Panc1 (cell line): ENCODE measurements at places on chromosomes 5 and 9. TPM values are rescaled to one million over a fixed set of nuclear protein-coding genes. Genes with fewer than 3 reads are reported as not detected.
A peak's percentile ranks its signal among the peaks of the same experiment; 100 is the strongest.

- no peak overlapping the region for H3K27ac ChIP-seq
- no peak overlapping the region for H3K4me3 ChIP-seq
- no peaks in the 10 kb centered on the region for H3K27me3 ChIP-seq
- no peaks in the 10 kb centered on the region for H3K36me3 ChIP-seq
- no peak for DNase-seq
Measured at GRCh38 chr5:138946241-138946623, 71.1 kb upstream of the LRRTM2 start.

GRCh38 chr9:133098871-133099270, 22.2 kb downstream of the RALGDS start:
- DNase-seq, result no peak
- H3K27me3 ChIP-seq, result no peaks in the 10 kb centered on the region
- H3K4me3 ChIP-seq, result no peak overlapping the region
- no peaks in the 10 kb centered on the region for H3K4me1 ChIP-seq
- H3K36me3 ChIP-seq, result no peaks in the 10 kb centered on the region
- H3K27ac ChIP-seq, result no peak overlapping the region

Gene SPINK7
- not detected for total RNA-seq

DNA sequence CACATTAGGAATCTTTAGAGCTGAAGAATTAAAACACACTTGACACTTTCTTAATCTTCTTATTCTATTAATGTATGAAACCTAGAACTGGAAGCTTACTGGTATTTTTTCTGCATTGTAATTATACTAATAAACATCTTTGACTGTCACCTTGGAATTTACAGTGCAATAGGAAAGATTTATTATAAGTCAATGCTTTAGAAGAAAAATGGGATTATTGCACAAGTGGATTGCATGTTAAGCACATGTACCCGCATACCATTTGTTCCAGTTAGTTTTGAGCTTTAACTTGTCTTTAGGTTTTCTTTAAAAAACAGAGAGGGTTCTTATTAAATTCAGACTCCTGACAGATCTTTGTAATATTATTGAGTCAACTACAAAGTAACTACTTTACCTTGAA, 278.5 kb downstream of the CCDC171 start:
- no peak for DNase-seq
- H3K4me3 ChIP-seq, result no peak overlapping the region
- no peak overlapping the region for H3K27ac ChIP-seq
- H3K4me1 ChIP-seq, result no peaks in the 10 kb centered on the region

DNA sequence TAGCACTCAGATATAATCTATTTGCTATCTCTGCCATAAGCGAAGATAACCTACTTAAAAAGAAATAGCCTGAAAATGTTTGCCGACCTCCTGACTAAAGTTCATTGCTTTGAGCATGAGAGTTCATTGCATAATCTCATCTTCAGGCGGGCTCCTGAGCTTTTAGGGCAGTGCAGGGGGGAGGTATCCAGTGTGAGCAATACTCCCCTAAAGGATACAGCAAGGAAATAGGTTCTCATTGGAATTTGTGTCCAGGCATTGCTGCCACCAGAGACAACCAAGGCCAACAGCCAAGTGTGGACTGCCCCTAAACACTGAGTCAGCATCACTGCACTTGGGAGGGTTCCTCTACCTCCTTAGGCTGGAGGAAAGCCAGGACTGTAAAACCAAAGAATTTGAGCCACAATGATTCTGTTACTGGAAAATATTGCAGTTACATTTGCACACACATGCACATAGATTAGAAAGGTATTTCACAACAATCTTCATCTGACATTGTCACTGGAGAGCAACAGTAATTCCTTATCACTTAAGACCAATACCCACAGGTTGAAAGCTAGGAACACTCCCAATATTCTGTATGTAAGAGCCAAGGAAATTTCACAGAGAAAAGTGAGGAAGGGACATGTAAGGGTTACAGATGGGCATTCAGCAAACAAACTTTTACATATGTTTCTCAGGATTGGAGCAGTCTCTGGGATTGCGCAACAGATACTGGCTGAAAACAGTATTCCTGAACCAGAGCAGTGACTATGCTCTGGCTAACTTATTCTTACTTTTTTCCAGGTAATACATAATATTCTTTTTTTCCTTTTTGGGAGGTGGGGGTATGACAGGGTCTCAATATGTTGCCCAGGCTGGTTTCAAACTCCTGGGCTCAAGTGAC, 98.6 kb upstream of the TLE1 start:
- H3K27ac ChIP-seq, result no peak overlapping the region
- H3K36me3 ChIP-seq, result no peaks in the 10 kb centered on the region
- no peak overlapping the region for H3K4me3 ChIP-seq
- no peaks in the 10 kb centered on the region for H3K27me3 ChIP-seq

Gene SELENOP
- 1.6 TPM for total RNA-seq

DNA sequence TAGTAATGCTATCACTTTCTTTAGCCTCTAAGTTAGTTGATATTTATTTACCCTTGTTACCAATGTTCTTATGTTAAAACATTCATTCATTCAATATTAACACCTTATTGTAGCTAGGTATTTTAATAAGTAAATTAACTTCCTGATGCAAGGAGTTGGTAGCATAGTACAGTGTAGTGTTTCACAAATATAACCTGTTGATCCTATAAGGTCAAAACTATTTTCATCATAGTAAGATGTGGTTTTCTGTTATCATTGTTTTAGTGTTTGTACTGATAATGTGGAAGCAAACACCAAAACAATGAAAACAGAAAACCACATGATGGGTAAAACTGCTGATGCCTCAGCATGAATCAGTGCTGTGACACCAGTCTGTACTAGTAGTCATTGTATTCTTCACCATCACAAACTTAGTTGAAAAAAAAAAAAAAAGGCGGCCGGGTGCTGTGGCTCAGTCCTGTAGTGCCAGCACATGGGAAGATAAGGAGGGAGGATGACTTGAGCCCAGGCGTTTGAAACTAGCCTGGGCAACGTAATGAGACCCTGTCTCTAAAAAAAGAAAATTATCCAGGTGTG, 36.5 kb downstream of the ZCCHC7 start:
- no peak overlapping the region for H3K4me3 ChIP-seq

DNA sequence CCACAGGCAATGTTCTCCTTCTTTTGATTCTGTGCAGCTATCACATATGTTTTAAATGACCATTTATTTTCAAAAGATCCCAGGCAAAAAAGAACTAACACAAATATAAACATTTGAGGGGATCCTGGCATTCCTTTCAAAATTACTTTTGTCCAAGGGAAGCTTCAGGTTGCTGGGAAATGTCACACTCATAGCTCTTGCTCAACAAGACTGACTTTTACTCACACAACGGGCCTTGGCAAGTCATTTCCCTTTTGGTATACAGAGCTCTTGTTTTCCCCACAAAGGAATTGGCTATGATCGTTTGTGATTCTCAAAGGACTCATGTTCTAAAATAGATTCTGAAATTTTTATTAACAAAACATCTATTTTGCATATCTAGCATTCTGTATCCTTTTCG, 4.5 kb upstream of the PALM2AKAP2 start:
- DNase-seq, result no peak
- no peak overlapping the region for H3K27ac ChIP-seq
- H3K27me3 ChIP-seq, result peaks cover 7% of the 10 kb centered on the region
- H3K36me3 ChIP-seq, result no peaks in the 10 kb centered on the region
- no peaks in the 10 kb centered on the region for H3K4me1 ChIP-seq
- no peak overlapping the region for H3K4me3 ChIP-seq

DNA sequence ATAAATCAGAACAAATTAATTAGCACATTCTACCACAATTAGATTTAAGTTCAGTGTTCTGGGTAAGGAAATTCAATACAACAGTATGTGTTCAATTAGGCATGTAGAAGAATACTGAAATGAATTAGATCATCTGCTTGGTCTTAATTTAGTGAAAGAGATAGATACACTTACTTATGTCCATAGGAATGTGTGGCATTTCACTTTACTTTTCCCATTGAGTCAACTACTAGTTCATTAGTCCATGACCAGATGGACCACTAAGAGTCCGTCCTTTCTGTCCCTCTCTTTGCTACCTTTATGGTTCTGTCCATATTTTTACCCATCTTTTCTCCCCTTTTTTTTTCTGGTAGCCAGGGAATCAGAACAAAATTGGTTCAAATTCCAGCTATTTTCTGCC, 276.9 kb downstream of the OSTF1 start:
- no peaks in the 10 kb centered on the region for H3K36me3 ChIP-seq
- H3K4me1 ChIP-seq, result no peaks in the 10 kb centered on the region
- H3K27me3 ChIP-seq, result no peaks in the 10 kb centered on the region
- no peak overlapping the region for H3K27ac ChIP-seq
- H3K4me3 ChIP-seq, result no peak overlapping the region

Gene TPPP
- total RNA-seq, result 0.98 TPM

GRCh38 chr5:162466011-162466410, 398.4 kb downstream of the GABRG2 start:
- DNase-seq, result no peak
- no peaks in the 10 kb centered on the region for H3K4me1 ChIP-seq
- no peak overlapping the region for H3K27ac ChIP-seq
- H3K27me3 ChIP-seq, result no peaks in the 10 kb centered on the region
- H3K36me3 ChIP-seq, result no peaks in the 10 kb centered on the region

Gene SPEF2
- 0.87 TPM for total RNA-seq

DNA sequence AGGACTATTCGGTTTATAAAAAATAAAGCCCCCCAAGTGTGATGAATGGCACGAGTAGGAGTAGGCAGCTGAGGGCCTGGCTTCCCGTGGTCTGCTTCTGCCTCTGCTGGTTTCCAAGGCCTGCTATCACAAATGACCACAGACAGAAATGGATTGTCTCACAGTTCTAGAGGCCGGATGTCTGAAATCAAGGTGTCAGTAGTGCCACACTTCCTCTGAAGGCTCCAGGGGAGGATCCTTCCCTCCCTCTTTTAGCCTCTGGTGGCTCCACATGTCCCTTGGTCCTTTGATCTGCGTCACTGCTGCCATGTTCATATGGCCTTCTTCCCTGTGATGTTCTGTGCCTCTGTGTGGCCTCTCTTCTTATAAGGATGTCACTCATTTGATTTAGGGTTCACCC, 15.1 kb downstream of the PRKACG start:
- H3K36me3 ChIP-seq, result no peaks in the 10 kb centered on the region
- DNase-seq, result no peak
- H3K27ac ChIP-seq, result no peak overlapping the region
- no peaks in the 10 kb centered on the region for H3K4me1 ChIP-seq
- H3K27me3 ChIP-seq, result no peaks in the 10 kb centered on the region
- no peak overlapping the region for H3K4me3 ChIP-seq

GRCh38 chr5:523441-524222, 617 bp downstream of the SLC9A3 start:
- H3K27me3 ChIP-seq, result peaks cover 5% of the 10 kb centered on the region
- H3K27ac ChIP-seq, result no peak overlapping the region
- H3K36me3 ChIP-seq, result no peaks in the 10 kb centered on the region
- 0 out of 2 replicates have a peak, but pooled peaks cover 2% of the 10 kb centered on the region for H3K4me1 ChIP-seq

DNA sequence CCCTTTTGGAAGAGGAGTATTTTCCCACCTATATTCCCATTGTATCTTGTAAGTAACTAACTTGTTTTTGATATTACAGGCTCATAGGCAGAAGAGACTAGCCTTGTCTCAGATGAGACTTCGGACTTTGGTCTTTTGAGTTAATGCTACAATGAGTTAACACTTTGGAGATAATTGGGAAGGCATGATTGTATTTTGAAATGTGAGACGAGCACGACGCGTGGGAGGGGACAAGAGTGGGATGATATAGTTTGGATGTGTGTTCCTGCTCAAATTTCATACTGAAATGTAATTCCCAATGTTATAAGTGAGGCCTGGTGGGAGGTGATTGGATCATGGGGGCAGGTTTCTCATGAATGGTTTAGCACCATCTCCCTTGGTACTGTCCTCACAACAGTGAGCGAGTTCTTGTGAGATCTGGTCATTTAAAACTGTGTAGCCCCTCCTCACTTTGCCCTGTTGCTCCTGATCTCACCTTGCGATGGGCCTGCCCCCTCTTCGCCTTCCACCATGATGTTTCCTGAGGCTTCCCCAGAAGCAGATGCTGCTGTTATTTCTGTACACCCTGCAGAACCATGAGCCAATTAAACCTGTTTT, 721.5 kb upstream of the CTNND2 start:
- H3K4me3 ChIP-seq, result no peak overlapping the region
- H3K27me3 ChIP-seq, result no peaks in the 10 kb centered on the region
- no peak overlapping the region for H3K27ac ChIP-seq
- H3K36me3 ChIP-seq, result no peaks in the 10 kb centered on the region; the same call in 1 of the 2 replicates
- no peak for DNase-seq

GRCh38 chr5:135565725-135566421, 12.9 kb downstream of the CXCL14 start:
- DNase-seq, result peak; percentile 43
- no peak overlapping the region for H3K4me3 ChIP-seq
- H3K27me3 ChIP-seq, result peaks cover 4% of the 10 kb centered on the region; the same call in 1 of the 2 replicates
- no peak overlapping the region for H3K27ac ChIP-seq
- no peaks in the 10 kb centered on the region for H3K4me1 ChIP-seq

DNA sequence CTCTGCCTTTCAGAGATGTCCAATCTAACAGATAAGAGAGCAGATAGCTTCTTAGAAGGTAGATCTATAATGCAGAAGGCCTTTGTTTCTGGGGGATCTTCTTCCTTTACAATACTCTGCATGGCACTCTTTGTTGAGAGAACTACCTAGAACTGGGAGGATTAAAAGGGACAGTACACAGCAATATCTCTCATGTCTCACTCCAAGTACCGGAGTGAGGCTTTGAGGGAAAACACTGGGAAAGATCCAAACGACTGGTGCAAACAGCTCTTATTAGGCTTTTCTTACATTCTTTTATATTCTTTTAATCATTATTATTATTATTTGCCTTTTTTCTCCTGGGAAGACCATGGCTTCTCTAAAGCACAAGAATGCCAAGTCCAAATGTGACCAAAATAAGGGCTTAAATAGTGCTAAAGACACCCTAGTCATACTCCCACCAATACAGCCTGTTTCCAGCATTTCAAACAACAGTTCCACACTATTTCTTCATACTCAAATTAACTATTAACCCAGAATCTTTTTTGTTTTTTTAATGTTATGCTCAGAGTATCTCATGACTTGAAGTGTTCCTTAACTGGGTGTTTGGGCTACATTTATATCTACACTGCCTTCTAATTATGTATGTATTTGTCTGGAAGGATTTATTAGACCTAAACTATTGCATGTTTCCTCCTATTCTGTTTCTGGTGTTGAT, 52.7 kb downstream of the ABHD17B start:
- no peak for DNase-seq
- H3K27me3 ChIP-seq, result no peaks in the 10 kb centered on the region
- H3K27ac ChIP-seq, result no peak overlapping the region

DNA sequence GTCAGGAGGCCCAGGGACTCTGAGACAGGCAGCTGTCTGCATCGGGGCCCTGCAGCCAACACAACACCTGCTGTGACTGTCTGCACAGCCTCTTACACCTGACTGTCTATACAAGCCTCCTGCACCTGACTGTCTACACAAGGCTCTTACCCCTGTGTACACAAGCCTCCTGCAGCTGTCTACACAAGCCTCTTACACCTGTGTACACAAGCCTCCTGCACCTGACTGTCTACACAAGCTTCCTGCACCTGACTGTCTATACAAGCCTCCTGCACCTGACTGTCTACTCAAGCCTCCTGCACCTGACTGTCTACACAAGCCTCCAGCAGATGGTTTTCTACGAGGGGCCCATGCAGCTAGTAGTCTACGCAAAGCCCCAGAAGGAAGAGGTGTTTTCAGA, 18.6 kb downstream of the IRX2 start:
- H3K4me3 ChIP-seq, result no peak overlapping the region
- no peaks in the 10 kb centered on the region for H3K36me3 ChIP-seq
- H3K27ac ChIP-seq, result no peak overlapping the region
